Right ventricle myocardium inferior (tissue), 1 donor: ENCODE measurements at places on chromosomes 2 and 18.

DNA sequence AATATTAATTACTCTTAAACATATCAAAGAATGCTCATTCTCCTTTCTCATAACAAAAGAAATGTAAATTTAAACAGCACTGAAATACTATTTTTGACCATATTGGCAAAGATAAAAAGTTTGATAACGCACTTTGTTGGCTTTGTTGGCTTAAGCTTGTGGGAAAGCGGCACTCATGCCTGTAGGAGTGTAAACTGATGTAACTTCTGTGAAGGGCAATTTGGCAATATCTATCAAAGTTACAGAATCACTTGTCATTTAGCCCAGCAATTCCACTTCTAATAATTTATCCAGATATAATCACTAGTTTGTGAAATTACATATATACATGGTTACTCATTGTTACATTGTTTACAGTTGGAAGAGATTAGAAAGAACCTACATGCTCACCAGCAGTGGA, 311.8 kb upstream of the STON1 start:
- DNase-seq, result no peak

GRCh38 chr2:202378001-202378400, 1.9 kb downstream of the BMPR2 start:
- no peak for DNase-seq

DNA sequence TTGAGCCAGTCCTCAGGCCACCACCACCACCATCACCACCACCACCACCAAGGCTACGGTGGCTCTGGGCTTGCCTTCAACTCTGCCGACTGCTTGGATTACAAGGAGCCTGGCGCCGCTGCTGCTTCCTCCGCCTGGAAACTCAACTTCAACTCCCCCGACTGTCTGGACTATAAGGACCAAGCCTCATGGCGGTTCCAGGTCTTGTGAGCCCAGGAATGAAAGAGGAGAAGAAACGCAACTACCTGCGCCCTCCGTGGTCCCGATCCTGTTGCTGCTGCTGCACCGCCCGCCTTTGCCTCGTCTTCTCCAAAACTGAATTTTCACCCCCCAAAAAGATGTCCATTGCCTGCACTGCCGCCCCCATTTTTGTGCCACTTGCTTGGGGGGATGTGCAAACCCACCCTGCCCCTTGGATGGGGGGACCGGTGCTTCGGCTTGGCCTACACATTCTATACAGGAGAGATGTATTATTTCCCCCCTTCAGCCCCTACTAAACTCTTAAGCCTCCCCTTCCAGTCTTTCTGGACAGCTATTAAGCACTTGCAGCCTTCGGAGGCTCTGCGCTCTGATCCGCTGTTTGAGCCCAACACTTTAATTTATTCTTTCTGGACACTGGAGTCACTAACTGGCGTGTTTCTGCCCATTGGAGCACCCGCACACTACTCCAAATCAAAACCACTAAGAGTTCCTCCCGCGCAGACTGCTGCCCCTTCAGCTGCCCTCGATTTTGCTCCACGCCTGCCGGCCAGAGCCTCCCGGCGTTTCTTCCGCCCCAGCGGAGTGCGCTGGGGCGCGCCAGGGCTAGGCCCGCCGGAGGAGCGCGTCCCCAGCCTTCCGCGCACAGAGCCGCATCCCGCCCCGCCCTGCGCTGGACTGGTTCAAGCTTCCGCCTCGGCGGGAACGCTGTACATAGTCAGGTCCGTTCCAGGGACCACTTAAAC, 5.7 kb downstream of the OTX1 start:
- peak; percentile 77 for DNase-seq

GRCh38 chr2:24820598-24821432, 27.6 kb downstream of the CENPO start:
- no peak for DNase-seq

- no peak for DNase-seq
Observed at GRCh38 chr2:9754532-9754887, 88.8 kb upstream of the TAF1B start.

DNA sequence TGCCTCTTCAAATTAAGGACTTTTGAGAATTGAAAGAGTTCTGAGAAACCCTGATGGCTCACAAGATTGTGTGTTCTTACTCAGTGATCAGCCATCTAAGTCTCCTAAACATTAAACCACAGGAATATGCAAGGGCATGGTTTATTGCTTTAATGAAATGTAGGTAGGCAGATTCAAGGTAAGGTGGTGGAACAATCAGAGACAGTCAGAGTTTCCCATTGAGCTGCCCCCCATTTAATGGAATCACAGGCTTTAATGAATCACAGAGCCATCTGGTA, 107.8 kb upstream of the LRATD1 start:
- DNase-seq, result no peak

GRCh38 chr2:176984987-176985386, 227.6 kb upstream of the HNRNPA3 start:
- DNase-seq, result no peak
